CD8-positive, alpha-beta memory T cell (primary cell): ENCODE measurements at places on chromosomes 11 and 22. TPM values are rescaled to one million over a fixed set of nuclear protein-coding genes. Genes with fewer than 3 reads are reported as not detected.

GRCh38 chr11:64359712-64360445 lies 917 bp downstream of the RPS6KA4 start:
- DNase-seq = peak; percentile 30

DNA sequence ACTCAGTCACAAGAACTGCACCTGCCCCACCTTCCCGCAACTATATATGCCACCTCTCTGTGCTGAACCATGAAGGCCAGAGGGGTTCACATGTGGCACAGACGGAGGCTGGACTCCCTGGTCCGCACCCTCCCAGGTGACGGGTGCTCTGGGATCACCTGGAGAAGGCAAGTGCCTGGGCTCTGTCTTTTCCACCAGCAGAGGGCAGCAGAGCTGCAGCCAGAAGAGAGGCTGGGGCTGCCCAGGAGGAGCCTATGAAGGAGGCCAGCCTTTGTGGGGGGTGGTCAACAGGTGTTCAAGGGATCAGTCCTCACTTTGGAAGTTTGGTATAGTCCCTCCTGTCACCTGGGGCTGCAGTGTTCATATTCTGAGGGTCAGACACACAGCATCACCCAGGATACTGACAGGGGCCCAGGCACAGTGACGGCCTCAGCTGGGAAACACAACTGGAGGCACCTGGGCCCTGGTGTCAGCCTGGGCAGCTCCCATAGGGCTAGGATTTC lies 39.2 kb upstream of the IGLL5 start:
- peak; percentile 49 for DNase-seq

DNA sequence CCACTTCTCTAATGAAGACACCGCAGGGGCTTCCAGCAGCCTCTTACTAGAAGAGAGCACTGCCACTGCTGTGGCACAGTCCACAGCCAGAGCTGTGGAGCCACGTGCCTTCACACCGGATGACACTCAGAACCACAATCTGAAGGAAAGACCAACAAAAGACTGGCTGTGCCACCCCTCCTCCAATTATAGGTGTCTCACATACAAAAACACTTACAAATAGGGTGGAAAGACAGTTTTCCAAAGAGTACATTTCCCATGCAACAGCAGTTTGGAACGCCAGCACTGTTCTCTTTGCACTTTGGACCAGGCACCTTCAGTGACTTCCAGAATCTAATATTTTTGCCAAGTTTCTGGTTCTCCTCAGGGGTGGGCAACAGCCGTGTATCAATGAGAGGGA lies 38.0 kb upstream of the SLC25A1 start:
- DNase-seq = no peak

- DNase-seq = no peak
Measured at GRCh38 chr11:69170704-69171103, 15.0 kb downstream of the SMIM38 start.

DNA sequence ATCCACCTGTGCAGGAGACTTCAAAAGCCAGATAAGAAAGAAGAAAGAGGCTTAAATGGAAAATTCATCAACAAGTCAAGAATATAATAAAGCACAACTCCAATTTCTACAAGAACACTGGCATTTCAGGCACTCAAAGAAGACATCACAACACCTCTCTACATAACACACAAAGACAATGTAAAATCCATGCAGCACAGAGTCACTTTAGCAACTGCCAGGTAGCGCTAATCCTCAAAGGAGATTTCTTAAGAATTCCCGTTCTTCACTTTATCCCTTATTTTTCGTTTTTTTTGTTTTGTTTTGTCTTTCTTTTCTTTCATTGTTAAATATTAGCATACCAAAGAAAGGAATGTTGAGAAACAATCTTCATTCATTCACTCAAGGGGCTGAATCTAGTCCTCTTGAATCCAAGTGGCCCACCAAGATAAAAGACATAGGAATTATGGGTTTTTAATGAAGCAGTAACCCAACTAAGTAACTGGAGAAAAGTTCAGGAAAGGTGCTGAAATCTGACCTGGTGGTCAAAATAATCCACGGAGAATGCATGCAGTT lies 95.0 kb downstream of the CADM1 start:
- no peak for DNase-seq

Gene MOGAT2
- total RNA-seq = not detected
